ENCODE measurements at places on chromosomes 4 and X. TPM values are rescaled to one million over a fixed set of nuclear protein-coding genes. Genes with fewer than 3 reads are reported as not detected.

HTN1 gene
- total RNA-seq = not detected

SYTL5 gene
- total RNA-seq = not detected

- no peaks in the 10 kb centered on the region for H3K27me3 ChIP-seq
- DNase-seq = peak; percentile 58
- peak overlapping the region; percentile 9 for H3K27ac ChIP-seq
- peaks cover 39% of the 10 kb centered on the region for H3K36me3 ChIP-seq
Measured at GRCh38 chr4:25842229-25842845, 20.5 kb downstream of the SEL1L3 start.

GRCh38 chr4:137524725-137525369 lies 7.4 kb downstream of the PCDH18 start:
- H3K27me3 ChIP-seq = no peaks in the 10 kb centered on the region
- DNase-seq = no peak
- no peaks in the 10 kb centered on the region for H3K4me1 ChIP-seq
- no peak overlapping the region for H3K4me3 ChIP-seq

- no peak overlapping the region for H3K27ac ChIP-seq
- no peak overlapping the region for H3K4me3 ChIP-seq
- peaks cover 4% of the 10 kb centered on the region for H3K27me3 ChIP-seq
- H3K36me3 ChIP-seq = no peaks in the 10 kb centered on the region
Measured at GRCh38 chr4:101356928-101357327, 9.6 kb upstream of the PPP3CA start.

SULT1B1 gene
- total RNA-seq = 0.76 TPM
